Glomerular endothelial cell (primary cell): ENCODE measurements at places on chromosomes 4 and X. TPM values are rescaled to one million over a fixed set of nuclear protein-coding genes. Genes with fewer than 3 reads are reported as not detected.

DNA sequence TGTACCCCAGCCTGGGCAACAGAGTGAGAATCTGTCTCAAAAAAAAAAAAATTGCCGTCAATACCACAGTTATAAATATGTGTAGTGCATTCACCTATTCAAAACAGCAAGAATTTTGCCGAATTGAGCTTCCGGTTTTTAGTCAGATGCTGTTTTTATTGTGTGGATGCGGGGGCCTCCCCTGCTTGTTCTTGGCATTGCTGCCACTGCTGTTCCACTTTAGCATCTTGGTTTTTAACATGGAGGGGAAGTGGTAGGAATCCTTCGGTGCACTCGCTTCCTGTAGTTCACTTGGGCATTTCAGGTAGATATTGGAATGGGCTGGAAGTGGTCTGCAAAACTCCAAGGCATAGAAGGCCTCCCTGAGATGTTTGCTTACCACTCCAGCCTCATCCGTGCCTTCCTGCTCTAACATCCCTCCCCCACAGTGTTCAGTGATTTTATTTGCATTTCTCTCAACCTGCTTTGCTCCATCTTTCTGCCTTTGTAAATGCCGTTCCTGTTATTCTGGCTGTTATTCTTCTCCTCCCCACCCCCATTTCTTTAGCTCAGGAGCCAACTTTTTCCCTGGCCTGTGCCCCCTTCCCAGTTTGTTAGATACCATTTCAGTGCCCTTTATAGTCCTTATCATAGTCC, 25.5 kb downstream of the MOB1B start:
- no peak for DNase-seq

ZNF280C gene
- 4.5 and 5.2 TPM in 2 replicates for total RNA-seq

DNA sequence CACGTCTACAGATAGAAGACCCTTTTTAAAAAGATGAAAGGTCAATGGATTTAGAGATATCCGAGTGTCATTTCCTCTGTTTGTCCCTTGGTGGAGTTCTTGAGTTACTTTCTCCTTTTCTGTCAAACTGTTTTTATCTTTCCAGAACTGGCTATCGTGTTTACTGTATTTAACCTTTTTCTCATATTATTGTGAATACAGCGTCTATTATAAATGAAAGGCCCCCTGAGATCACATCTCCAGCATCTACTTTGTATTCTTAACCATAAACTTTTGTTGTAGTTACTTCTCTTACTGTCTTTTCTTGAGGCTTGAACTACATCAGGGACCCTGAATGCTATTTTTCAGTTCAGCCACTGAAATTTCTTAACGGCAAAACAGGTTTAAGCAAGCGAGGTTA, 4.0 kb upstream of the PCDH7 start:
- DNase-seq = no peak

DNA sequence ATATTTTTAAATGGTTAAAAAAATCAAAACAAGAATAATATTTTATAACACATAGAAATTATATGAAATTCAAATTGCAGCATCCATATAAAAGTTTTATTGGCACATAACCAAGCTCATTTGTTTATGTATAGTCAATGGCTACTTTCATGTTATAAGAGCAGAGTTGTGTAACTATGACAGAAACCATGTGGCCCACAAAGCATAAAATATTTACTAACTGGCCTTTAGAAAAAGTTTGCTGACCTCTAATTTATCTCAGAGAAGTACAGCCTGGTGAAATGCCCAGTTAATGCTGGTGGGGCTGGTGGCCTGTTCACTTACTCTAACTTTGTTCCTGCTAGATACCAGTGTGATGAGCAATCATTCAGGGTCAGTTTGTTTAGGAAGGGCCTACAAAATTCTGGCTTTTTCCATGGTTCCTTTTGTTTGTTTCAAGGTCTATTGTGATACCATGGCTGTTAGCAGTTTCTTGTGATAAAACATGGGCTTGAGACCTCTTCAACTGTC, 104.6 kb downstream of the PPP1R2C start:
- no peak for DNase-seq

DNA sequence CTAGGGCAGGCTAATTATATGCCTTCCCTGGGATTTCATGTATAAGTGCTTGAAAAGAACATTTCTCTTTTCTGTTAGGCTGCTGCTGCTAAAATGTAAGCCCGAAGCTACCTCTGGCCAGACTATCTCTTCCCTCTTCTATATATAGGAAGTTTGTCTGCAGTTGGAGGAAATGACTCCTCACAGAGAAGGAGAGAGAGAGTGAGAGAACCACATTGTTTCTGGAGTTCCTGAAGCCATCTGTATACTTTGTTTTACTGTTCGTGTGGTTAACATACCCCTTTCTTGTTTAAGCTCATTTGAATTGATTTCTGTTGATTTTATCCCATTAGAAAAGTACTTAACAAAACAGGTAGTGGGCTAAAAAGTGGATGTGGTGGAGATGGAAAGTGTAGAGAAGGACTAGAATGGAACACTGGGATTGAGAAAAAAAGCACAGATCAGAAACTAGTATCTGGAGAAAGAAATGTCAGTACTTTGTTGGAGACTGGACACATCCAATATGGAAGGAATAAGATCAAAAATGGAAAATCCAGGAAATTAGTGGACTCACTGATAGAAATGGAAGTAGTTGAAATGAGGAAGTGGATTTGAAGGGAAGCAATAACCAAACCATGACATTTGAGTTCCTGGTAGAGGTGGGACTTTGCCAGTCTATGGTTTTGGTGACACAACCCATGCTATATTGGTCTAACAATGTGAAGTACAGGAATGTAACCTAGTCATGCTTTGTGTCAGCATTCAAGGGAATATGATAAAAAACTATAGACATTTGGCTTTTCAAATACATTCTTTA, 112.6 kb downstream of the TMA16 start:
- no peak for DNase-seq

CA5B gene
- 1.4 and 7.1 TPM in 2 replicates for total RNA-seq

NMU gene
- total RNA-seq = 0.58 and 1.7 TPM in 2 replicates

HSFX3 gene
- not detected in 2 replicates for total RNA-seq

DNA sequence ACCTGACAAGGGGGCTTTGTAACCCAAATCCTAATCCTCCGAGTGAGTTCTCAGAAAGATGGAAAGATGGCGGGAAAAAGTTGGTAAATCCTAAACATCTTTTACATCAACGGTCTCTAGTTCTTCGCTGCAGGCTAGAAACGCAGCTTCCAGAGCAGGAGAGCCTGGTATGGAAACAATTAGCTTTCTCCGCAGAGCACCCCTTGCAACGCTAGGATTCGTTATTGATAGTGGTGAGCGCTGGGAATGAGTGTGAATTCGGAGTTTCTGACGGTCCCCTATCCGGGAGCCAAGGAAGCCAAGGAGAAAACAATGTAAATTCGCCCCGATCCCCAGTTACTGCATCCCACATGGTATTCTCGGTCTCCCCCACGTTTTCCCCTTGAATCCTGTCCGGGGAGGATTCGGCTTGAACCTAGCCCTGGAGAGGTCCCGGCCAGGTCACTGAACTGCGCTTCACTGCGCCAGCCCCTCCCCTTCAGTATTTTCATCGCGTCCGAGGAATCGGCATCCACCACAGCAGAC, 4.7 kb upstream of the NEUROG2 start:
- DNase-seq = no peak

DNA sequence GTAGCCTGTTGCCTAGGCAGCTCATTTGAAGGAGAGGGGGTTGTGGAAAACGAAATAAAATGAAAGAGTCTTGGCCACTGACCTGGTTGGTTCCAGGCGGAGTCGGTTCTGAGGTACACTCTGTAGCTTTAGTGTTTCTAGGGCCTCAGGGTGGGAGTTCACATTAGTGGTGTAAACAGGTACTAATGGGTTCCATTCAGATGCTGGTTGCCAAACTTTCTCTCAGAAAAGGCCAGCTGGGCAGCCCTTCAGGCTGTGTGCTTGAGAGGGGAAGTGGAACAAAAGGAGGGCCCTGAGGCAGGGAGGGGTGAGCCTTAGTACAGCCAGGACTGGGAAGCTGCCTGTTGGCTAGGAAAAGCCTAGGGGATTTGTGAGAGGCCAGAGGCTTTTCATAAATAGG, 24.8 kb downstream of the NHSL2 start:
- no peak for DNase-seq

PPP2R2C gene
- total RNA-seq = 0.24 and 0.41 TPM in 2 replicates

CCDC110 gene
- 0.41 TPM in 1 of 2 replicates, not detected in the other for total RNA-seq

MAGEA12 gene
- not detected in 2 replicates for total RNA-seq

UGT2A1 gene
- total RNA-seq = not detected in 2 replicates

GRCh38 chr4:14906805-14907204, 95.5 kb upstream of the CPEB2 start:
- no peak for DNase-seq

DNA sequence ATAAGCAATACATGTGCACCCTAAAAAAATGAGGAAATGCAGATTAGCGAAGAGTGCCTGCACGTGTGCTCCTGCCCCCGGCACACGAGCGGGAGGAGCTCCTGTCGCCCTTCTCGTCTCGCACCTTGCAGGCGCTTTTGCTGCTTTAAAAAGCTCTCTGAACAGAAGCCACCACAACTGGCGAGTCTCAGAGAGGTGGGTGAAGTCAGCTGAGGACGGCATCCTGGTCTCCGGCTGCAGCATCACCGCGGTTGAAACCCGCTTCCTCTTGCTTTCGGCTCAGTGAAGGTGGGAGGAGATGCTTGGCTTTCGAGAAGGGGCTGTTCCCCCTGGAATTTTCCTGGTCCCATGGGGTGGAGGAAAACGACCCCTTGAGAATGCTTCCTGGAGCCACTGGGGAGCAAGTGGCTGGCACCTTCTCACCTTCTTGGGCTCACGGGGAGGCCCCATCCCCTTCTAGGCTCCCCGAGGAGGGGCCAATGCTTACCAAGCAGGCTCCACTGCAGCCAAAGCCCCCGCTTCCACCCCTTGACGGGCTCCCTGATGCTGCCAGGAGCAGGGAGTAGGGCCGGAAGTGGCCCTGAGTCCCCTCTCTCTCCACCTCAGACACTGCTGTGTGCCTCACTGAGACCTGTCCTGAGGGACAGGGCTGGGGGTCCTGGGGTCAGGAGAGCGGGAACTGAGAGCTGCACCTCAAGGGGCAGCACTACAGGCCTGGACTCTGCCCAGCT, 29.2 kb upstream of the MXD4 start:
- DNase-seq = no peak

SORCS2 gene
- total RNA-seq = 0.05 and 0.64 TPM in 2 replicates

DNA sequence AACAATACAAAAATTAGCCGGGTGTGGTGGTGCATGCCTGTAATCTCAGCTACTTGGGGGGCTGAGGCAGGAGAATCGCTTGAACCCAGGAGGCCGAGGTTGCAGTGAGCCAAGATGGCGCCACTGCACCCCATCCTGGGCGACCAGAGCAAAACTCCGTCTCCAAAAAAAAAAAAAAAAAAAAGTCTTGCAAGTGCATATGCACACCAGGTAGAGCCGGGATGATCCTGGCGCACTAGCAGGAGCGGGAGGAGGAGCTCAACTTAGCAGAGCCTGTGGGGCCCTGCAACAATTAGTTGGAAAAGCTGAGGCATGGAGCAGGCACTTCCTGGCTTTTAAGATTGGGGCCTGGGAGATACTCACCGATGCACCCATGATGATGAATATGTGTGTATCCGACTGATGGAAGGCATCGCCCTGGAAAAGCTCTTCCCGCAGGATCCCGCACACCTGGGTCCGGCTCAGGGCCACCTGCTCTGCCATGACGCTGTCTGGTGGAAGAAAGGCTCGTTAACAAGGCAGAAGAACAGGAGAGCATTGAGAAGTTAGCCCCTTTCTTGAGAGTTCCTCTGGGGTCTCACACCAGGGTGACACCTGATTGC, 872 bp downstream of the G6PD start:
- DNase-seq = no peak

DNA sequence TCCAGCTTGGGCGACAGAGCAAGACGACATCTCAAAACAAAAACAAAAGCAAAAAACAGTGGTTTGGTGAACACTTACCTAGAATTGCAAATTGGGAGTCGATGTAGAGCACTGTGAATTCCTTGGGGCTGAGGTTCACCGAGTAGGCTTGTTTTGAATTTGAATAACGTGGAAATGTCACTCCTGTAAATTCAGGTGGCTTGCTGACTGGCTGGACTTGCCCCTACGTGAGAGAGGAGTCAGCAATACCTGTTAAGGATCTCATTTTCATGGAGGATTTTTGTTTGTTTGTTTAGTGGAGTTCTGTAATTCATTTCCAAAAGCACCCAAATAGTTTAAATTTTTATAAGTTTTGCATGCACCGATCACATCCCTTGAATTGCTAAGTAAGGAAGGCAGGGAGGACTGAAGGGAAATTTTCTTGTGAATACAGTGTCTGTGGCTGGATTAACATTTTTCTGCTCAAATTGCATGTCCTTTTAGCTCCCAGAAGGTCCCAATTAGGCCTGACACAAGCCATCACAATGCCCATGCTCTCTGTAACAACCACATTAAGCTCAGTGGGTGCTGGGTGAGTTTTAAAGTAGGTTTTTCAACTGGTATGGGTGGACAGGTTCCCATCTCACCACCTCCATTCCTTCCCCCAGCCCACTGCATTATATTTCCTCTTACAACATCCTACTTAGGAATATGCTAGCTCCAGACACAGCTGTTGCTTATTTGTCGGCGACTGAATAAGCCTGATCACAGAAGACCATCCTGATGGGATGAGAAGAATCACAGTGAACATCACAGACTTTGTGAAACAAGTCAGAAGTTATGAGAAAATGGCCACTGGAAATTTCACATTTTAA, 58.5 kb upstream of the TTC29 start:
- no peak for DNase-seq

CXCL8 gene
- total RNA-seq = 322 and 354 TPM in 2 replicates

CT47A7 gene
- total RNA-seq = not detected in 2 replicates

LINC00632 gene
- 3.9 and 7.2 TPM in 2 replicates for total RNA-seq

- no peak for DNase-seq
Observed at GRCh38 chr4:126755506-126755905, 877.3 kb upstream of the INTU start.

H2AZ1 gene
- 220 and 244 TPM in 2 replicates for total RNA-seq

FBXL5 gene
- total RNA-seq = 75.7 and 83.3 TPM in 2 replicates

- peak; percentile 54 for DNase-seq
Observed at GRCh38 chr4:155543126-155543765, 123.4 kb upstream of the GUCY1A1 start.

- DNase-seq = no peak
Observed at GRCh38 chr4:147550626-147551246, 66.5 kb upstream of the TMEM184C start.

FSTL5 gene
- total RNA-seq = 0.18 TPM in 1 of 2 replicates, not detected in the other

DNA sequence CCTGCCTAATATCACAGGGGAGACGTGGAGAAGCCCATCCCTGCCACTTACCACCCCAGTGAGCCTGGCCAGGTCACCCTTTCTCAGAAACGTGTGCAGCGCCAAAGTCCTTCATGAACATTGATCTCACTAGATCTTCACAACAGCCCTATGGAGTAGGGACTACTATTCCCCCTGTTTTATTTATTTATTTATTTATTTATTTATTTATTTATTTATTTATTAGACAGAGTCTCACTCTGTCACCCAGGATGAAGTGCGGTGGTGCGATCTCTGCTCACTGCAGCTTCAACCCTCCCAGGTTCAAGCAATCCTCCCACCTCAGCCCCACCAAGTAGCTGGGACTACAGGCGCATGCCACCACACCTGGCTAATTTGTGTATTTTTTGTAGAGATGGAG, 61.8 kb downstream of the PPP2R2C start:
- no peak for DNase-seq

PARM1 gene
- 0.06 and 0.24 TPM in 2 replicates for total RNA-seq

CT83 gene
- total RNA-seq = not detected in 2 replicates

DNA sequence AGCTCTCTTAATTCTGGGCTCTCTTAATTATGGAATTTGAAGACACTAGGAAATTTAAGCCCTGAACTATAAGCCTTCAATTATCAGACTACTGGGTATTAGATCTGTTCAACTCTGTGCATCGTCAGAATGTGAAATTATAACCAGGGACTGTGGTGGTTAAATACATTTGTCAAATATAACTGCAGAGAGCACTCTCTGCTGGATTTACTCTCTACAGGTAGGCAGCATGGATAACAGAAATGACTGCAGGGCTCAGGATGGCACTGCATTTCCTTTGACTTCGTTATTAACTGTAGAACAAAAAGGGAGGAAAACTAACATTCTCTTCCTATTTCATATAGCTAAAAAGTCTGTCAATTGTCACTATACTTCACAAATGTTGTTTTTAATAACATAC, 310.1 kb upstream of the RASGEF1B start:
- no peak for DNase-seq

RASGEF1B gene
- 0.10 and 0.88 TPM in 2 replicates for total RNA-seq
